ENCODE measurements at places on chromosomes 6 and 20. TPM values are rescaled to one million over a fixed set of nuclear protein-coding genes. Genes with fewer than 3 reads are reported as not detected.
A peak's percentile ranks its signal among the peaks of the same experiment; 100 is the strongest.

GRCh38 chr20:10078403-10078802, 43.6 kb downstream of the ANKEF1 start:
- no peak for DNase-seq
- no peaks in the 10 kb centered on the region for H3K27me3 ChIP-seq
- no peak overlapping the region for H3K4me3 ChIP-seq
- no peak overlapping the region for H3K27ac ChIP-seq
- H3K4me1 ChIP-seq = peaks cover 17% of the 10 kb centered on the region
- peaks cover 5% of the 10 kb centered on the region for H3K36me3 ChIP-seq

DNA sequence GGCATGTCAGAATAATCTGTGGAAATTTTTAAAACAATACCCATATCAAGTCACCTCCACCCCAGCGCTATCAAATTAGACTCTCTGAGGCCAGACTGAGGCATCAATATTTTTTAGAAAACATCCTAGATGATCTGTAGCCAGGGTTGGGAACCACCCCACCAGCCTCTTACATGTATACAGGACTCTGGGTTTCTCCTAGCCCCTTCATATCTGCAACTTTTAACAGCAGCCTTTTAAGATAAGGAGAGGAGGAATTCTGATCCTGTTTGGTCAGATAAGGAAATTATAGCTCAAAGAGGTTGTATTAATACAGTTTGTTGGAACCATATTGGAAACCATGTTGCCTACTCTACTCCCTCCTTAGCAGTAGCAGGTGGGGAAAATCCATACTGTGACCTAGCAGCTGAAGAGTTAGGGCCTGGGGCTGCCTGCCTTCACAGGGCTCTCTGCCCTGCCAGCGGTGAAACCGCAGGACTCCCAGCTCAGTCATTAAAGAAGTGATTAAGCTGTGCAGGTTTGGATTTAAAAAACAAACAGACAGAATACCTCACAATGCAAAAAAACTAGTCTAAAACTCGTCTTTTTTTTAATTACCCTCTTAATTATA, 30.0 kb downstream of the BRPF3 start:
- no peak overlapping the region for H3K27ac ChIP-seq
- peaks cover 3% of the 10 kb centered on the region for H3K4me1 ChIP-seq
- H3K4me3 ChIP-seq = no peak overlapping the region
- DNase-seq = no peak

- H3K4me1 ChIP-seq = no peaks in the 10 kb centered on the region
- H3K4me3 ChIP-seq = no peak overlapping the region
- no peak for DNase-seq
- H3K36me3 ChIP-seq = no peaks in the 10 kb centered on the region
- H3K27me3 ChIP-seq = peaks cover 2% of the 10 kb centered on the region
Observed at GRCh38 chr6:139129284-139129683, 5.6 kb upstream of the HECA start.

- no peaks in the 10 kb centered on the region for H3K27me3 ChIP-seq
- no peak overlapping the region for H3K4me3 ChIP-seq
- H3K27ac ChIP-seq = no peak overlapping the region
- peaks cover 10% of the 10 kb centered on the region for H3K4me1 ChIP-seq
- H3K36me3 ChIP-seq = peaks cover 3% of the 10 kb centered on the region
- no peak for DNase-seq
Observed at GRCh38 chr6:52102405-52102804, 15.0 kb upstream of the PKHD1 start.

DNA sequence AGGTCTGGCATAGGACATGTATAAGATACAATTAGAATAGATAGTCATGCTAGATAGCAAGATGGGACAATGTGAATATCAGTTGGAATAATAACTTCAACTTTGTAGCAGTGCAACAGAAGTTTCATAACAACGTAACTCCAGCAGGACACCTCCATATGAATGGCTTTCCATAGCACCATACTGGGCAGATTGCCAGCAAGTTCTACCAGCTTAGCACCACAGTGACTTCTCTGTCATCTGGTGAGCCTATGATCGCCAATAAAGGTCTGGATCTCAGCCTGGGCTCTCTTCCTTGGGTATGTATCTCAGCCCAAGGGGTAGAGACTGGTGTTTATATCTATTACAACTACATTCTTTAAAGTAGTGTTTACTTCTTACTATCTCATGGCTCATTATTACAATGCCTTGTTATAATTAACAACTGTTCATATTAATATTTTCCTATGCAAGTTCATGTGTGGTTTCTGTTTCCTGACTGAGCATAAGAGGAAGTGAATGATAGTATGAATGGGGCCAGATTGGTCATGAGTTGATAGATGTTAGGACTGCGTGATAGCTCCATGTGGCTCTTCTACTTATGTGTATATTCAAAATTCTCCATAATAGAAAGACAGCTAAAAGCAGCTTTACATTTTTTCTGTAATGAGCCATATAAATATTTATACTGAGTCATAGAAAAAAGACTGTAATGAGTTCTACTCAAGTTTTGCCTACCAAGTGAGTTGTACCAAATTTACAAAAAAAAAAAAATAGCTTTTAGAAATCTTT, 22.9 kb downstream of the HTR1B start:
- H3K27me3 ChIP-seq = no peaks in the 10 kb centered on the region
- H3K4me1 ChIP-seq = no peaks in the 10 kb centered on the region
- no peaks in the 10 kb centered on the region for H3K36me3 ChIP-seq
- no peak overlapping the region for H3K27ac ChIP-seq
- H3K4me3 ChIP-seq = no peak overlapping the region

- H3K36me3 ChIP-seq = peaks cover 5% of the 10 kb centered on the region
- H3K27me3 ChIP-seq = peaks cover 3% of the 10 kb centered on the region
Observed at GRCh38 chr6:81901551-81901966, 149.1 kb upstream of the TENT5A start.

GRCh38 chr20:50284811-50285375, 94.3 kb downstream of the CEBPB start:
- H3K27me3 ChIP-seq = peaks cover 7% of the 10 kb centered on the region
- no peak overlapping the region for H3K27ac ChIP-seq
- H3K4me3 ChIP-seq = no peak overlapping the region
- peaks cover 26% of the 10 kb centered on the region for H3K4me1 ChIP-seq
- no peaks in the 10 kb centered on the region for H3K36me3 ChIP-seq

DNA sequence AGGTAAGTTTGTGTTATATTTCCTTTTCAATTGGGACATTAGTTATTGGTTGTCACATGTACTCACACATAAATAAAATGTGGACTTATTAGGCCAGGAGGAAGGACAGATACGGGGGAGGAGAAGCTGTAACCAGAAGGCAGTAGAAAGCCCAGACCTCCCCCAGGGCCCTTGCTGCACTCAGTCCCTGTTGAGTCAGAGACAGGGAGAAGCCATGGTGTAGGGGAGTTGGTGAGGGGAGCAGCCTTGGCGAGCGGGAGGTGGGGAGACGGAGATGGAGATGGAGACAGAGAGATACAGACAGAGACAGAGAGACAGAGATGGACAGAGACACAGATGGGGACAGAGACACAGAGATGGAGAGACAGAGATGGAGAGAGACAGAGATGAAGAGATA, 263.2 kb downstream of the DLL1 start:
- peaks cover 12% of the 10 kb centered on the region for H3K27me3 ChIP-seq
- H3K4me3 ChIP-seq = no peak overlapping the region
- peaks cover 19% of the 10 kb centered on the region for H3K36me3 ChIP-seq
- H3K4me1 ChIP-seq = peaks cover 8% of the 10 kb centered on the region
- no peak overlapping the region for H3K27ac ChIP-seq
- peak; percentile 23 for DNase-seq

DNA sequence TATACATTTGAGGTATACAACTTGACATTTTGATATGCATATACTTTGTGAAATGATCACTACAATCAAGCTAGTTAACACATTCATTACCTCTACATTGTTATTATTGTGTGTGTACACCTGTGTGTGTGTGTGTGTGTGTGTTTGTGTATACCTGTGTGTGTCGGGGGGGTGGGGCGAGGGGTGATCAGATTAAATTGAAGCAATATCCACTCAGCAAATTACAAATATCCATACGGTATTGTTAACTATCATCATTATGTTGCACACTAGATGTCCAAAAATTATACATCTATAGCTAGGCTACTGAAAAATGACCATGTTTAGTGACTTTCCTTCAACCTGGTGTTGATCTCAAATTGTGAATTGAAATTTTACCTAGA, 1.8 kb downstream of the RHAG start:
- no peak overlapping the region for H3K4me3 ChIP-seq
- H3K36me3 ChIP-seq = no peaks in the 10 kb centered on the region
- H3K27ac ChIP-seq = no peak overlapping the region
- no peak for DNase-seq

- peaks cover 12% of the 10 kb centered on the region for H3K27me3 ChIP-seq
- peaks cover 9% of the 10 kb centered on the region for H3K36me3 ChIP-seq
- DNase-seq = peak; percentile 34
- H3K4me3 ChIP-seq = peak overlapping the region; percentile 85
- H3K4me1 ChIP-seq = peaks cover 17% of the 10 kb centered on the region
- H3K27ac ChIP-seq = peak overlapping the region; percentile 97
Observed at GRCh38 chr20:3887876-3888620, 1.1 kb upstream of the PANK2 start.

DNA sequence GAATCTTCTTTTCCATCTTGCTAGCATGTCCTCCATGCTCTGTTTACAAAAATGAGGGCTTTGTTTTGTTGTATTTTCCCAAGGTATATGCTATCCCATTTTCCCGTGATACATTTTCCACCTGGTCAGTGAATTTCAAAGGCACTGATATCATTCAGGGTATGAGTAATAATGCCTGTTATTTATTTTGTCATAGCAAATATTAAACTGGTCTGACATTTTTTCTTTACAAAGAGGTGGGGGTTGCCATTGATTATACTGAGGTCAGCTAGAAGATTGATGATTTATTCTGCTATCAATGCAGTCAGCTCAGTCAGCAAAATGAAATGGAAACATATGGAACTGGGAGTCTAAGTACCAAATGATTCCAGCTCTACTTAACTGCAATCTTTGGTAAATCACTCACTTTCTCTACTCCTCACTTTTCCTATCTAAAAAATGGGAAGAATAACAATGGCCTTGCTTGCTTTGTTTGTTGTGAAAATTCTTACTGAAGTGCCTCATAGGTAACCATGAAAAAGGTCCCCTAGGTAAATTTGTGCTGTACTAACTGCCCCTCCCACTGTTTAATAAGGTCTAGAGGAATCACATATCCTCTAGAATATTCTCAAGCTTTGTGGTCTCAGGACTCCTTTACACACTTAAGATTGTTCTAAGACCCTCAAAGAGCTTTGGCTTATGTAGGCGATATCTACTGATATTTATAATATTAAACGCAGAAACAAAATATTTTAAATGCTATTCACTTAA, 64.0 kb downstream of the ARHGAP18 start:
- H3K36me3 ChIP-seq = no peaks in the 10 kb centered on the region
- no peaks in the 10 kb centered on the region for H3K27me3 ChIP-seq
- peaks cover 13% of the 10 kb centered on the region for H3K4me1 ChIP-seq

The RAMACL gene
- 9.5 TPM for total RNA-seq

The GABRR1 gene
- total RNA-seq = not detected

The FAM162B gene
- total RNA-seq = not detected

The HLA-DMA gene
- total RNA-seq = 0.76 TPM

The OPRL1 gene
- 2.9 TPM for total RNA-seq

The FNDC1 gene
- 0.88 TPM for total RNA-seq

The DEF6 gene
- total RNA-seq = 1.8 TPM

The SUMO4 gene
- 1.3 TPM for total RNA-seq

The RSPO4 gene
- total RNA-seq = 0.86 TPM

All from glutamatergic neuron (in vitro differentiated cells).